ENCODE measurements at places on chromosomes 5 and 9. TPM values are rescaled to one million over a fixed set of nuclear protein-coding genes. Genes with fewer than 3 reads are reported as not detected.

The ANKRD34B gene
- 0.78 TPM for total RNA-seq

The GPR151 gene
- total RNA-seq: 0.81 TPM

The ESM1 gene
- total RNA-seq: not detected

The GNG10 gene
- total RNA-seq: 28.6 TPM

The ZNF462 gene
- total RNA-seq: 36.8 TPM

The PCDHB14 gene
- total RNA-seq: 16.5 TPM

The CD72 gene
- total RNA-seq: 3.7 TPM

The LCN9 gene
- not detected for total RNA-seq

The NEUROG1 gene
- not detected for total RNA-seq

All from dorsolateral prefrontal cortex (tissue), 122 donors.